AG08396 (cell line): ENCODE measurements at places on chromosomes 4 and X.

- DNase-seq, result no peak
These were observed 5.1 kb upstream of the MCUB start for GRCh38 chr4:109554971-109555370.

DNA sequence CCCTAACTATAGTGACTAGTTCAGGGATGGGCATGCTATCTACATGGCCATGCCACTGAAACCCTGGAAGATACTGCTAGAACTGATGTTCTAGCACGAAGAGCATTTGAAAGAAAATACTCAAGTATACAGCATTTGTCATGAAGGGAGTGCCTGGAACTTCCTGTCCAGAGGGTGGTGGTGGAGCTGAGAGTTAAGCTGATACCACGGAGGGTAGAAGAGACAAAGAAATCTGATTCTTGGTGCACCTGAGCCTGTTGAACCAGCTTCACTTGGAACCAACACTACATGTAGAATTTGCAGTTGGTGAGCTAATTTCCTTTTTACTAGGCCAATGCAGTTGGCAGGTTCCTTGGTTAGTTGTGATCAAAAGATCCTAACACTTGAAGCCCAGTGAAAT, 116.4 kb downstream of the CCNG2 start:
- DNase-seq, result no peak

DNA sequence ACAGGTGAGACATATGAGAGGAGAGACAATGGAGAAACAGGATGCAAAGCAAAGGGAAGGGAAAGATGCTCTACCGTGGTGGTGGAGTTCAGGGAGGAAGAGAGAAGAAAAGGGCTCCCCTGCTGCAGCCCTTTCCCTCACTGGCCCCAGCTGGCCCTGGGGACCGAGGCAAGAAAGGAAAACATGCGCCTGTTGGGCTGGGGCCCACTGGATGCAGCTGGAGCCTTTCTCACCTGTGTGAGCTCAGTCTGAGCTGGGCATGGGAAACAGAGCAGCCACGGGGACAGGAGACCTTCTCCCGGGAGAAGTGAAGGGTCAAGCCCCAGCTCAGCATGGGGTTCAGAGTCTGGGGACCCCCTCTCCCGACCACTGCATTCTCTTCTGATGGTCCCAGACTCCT, 11.9 kb downstream of the NXF3 start:
- DNase-seq, result no peak

DNA sequence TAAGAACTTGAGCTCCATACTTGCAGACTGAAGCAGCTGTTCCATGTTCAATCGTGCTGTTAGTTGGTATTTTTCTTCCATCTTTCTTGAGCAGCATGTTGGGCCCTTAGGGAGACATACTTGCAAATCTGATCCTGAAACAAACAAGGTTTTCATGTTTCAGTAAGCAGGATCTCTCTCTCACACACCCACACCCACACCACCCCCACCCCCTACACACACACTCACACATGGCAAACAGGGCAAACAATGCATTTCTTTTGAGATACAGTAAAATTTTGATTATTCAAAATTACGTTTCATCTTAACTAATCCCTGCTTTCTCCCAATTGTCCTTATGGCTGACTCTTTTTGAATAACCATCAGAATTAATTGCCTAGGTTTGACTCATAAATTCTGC, 32.3 kb downstream of the GPC3 start:
- DNase-seq, result no peak

- no peak for DNase-seq
These were observed 20.7 kb downstream of the KIAA0232 start for GRCh38 chr4:6803246-6803645.

DNA sequence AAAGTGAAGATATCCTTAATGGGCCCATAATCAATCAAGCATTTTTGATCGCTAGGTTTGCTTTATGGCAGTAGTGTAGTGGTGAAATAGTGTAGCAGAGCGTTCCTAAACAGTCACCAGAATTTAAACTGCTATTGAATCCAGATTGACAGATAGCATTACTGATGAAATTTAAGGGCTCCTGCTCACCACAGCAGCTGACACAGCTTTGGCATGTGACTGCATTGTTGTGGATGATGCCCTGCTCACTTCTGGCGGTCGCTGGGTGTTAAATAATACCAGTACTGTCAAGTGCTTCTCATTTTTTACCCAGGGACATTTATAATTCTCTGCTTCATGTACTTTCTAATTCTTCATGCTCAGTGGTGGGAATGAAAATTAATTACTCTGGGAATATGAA, 102.0 kb upstream of the ARHGAP24 start:
- no peak for DNase-seq

GRCh38 chrX:22533898-22534297, 261.2 kb downstream of the CBLL2 start:
- DNase-seq, result no peak

GRCh38 chrX:71282514-71283402, 677 bp upstream of the NONO start:
- DNase-seq, result no peak

- no peak for DNase-seq
These were observed 590 bp upstream of the NAF1 start for GRCh38 chr4:163167333-163167626.

DNA sequence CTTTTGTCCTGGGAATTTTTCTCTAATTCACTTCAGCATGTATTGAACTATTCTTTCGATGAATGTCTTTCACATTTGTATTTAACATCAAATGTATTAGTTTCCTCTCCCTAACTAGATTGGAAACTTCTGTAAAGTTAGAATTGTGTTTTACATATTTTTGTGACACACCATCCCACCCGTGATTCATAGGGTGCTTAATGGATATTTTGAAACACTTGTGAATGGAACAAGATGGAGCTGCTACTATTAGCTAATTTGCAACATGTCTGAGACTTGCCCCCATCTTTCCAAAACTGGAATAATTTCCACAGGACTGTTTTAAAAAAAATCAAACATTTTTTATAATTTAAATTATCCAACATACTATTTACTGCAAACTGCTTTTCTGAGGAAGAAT, 30.2 kb upstream of the GNPDA2 start:
- no peak for DNase-seq

GRCh38 chr4:154414796-154415195, 76.8 kb downstream of the DCHS2 start:
- no peak for DNase-seq

GRCh38 chr4:148216866-148217814, 225.1 kb downstream of the NR3C2 start:
- DNase-seq, result no peak

- DNase-seq, result no peak
These were observed 26.4 kb downstream of the HMGB3 start for GRCh38 chrX:151009582-151009981.

- DNase-seq, result peak; percentile 74
These were observed 29.5 kb upstream of the MAP3K15 start for GRCh38 chrX:19544693-19545305.

DNA sequence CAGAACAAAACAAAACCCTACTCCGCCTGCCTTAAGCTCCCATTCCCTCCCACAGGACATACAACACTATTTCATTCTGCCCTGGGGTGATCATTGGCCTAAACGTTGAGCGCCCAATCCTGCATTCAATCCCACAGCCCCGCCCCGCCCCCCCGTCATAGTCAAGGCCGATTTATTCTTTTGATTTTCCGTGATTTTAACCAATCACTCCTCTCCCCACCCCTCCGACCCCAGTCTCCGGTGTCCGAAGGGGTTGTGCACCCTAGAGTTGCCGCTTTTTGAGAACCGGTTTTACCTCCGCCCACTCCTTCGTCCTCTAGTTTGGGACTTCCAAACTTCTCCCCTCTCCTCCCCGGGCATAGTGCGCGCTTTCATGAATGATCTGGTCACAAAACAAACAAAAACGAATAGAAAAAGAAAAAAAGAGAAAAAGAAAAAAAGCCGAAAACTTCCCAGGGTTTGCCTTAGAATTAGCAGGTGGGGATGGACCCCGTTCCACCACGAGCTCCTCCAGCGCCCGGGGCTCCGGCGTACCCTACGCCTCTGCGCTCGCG, 446 bp upstream of the UBE2A start:
- DNase-seq, result peak; percentile 56

- DNase-seq, result no peak
These were observed 315.4 kb upstream of the IGFBP7 start for GRCh38 chr4:57425610-57426009.

DNA sequence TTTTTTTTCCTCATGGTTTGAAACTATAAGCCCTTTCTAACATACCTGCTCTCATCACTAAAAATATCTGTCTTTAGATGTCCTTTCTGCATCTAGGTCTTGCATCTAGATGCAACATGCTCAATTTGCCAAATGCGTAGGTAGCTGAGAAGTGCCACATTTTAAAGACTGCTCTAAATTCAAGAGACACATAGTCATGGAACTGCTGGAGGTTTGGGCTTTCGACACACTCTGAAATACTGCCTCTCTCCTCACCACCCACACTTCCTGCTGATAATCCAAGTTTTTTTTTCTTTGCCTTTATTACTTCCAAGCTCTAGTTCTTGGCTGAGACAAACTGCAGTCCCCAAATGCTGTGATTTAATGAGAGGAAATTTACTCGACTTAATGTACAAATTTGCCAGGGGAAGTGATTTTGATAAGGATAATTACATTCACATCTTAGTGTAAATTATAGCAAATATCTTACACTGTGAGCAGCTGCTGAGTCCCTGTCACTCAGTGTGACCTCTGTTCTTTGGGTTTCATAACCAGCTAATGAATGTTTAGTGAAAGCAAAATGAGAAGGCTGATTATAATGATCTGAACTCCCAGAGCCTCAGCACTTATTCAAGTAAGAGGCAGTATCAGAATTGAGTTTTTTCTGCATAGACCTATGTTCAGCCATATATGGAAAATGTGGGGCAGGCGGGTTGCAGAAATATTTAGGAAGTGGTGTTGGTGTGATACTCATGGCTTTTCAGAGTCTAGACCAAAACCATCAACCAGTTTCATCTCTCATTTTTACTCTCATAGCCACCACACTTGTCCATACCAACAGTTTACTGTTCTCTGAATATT, 31.3 kb downstream of the DRD5 start:
- DNase-seq, result no peak

GRCh38 chrX:103549916-103550315, 30.6 kb upstream of the RAB40A start:
- no peak for DNase-seq

DNA sequence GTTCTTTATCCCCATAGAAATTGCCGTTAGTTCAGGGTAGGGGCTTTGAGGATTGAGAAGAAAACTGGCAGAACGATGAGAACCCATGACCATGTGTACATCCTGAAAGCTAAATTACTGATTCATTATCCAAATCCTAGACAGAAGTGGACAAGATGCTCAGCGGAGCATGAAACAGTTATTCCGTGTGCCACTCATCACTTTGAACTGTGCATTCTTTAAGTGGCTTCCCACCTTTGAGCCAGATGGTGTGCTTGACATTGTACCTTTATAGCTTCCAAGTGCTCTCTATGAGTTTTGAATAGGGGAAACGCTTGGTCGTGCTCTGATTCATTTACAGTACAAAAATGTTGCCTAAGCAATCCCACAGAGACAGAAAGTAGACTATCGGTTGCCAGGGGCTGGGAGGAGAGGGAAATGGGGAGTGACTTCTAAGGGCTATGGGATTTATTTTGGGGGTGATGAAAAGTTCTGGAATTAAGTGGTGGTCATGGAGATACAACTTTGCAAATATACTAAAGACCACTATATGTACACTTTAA, 100.0 kb downstream of the DOCK11 start:
- no peak for DNase-seq

- peak; percentile 15 for DNase-seq
These were observed 47.3 kb upstream of the PPARGC1A start for GRCh38 chr4:23937173-23937572.

DNA sequence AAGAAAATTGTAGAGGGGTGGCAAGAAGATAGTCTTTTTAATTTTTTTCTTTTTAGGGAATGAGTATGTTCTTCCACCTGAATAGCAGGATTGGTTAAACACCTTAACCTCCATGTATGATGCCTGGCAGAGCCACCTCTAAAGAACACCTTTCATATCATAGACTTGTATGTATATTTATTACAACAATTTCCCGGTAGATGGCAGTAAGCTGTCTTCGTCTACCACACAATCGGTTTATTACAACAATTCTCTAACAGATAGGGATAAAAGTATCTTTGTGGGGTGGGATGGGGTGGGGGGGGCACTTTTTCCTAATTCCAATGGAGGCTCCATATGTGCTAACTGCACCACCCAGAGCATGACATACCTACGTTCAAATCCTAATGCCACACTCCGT, 255.5 kb downstream of the LDB2 start:
- peak; percentile 22 for DNase-seq

DNA sequence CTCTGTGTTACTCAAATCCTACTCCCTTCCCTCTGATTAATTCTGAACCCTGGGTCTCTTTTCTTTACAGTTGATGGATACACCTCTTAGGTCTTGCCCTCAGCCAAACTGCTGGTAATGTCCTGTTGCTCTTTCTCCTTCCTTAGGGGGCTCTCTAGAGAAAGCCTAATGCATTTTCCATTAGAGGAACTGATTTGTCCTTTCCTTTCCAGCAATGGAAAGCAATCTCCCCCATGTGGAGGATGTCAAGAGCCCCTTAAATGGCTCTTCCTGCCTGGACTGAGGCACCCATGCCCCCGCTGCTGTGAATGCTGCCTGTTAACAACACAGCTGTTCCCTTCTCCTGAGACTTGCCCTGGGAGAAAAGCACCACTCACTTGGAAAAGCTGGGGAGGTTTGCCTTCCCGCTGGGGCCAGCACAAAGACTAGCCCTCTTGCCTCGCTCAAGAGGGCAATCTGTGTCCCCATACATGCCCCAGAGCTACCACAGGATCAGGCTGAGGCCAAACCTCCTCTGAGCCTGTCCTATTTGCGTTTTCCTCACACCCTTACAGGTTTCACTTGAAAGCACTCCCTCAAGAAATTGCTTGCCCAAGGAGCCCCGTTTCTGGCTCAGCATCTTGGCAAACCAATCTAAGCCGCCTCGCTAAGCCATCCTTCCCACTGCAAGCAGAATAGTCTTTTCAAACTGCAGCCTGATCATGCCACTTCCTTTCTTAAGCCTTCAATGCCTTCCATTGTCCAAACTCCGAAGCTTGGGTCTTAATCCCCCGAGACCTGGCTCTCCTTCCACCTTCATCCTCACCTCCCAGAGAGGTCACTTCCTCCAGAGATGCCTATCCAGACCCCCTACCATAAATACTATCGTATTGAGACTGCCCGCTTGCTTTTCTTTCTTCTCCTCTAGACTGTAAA, 23.2 kb upstream of the SMIM20 start:
- no peak for DNase-seq

GRCh38 chrX:1012678-1013300, 199.7 kb downstream of the CRLF2 start:
- no peak for DNase-seq

DNA sequence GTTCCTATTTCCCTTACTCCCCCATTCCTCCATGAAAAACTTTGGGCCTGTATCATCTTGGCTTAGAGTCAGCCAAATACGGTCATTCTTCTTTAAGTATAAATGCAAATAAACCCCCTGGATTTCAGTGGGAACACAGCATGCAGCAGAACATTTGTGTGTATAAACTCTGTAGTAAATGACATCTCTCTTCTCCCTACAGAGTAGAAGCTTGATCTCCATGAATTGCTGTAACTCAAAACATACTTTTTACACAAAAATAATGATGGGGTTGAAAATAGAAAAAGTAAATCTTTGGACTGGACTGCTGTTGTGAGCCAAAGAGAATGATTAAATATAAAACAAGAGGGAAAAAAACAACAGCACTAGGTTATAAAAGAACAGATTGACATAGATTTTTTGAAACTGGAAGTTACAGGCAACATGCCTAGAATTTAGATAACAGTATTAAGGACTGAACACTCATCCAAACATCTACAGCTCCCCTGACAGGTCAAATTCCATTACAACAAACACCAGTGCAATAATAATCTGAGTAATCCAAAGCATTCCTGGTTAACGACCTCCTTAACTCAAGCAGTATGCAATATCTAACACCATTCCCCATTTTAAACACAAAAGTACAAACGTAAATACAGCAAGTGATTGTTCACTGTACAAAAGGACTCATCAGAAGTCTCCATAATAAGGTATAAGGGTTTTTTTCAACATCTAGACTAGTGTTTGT, 30.7 kb downstream of the TSPAN5 start:
- DNase-seq, result peak; percentile 37
